AG20443 (cell line): ENCODE measurements at places on chromosomes 16 and 17.

DNA sequence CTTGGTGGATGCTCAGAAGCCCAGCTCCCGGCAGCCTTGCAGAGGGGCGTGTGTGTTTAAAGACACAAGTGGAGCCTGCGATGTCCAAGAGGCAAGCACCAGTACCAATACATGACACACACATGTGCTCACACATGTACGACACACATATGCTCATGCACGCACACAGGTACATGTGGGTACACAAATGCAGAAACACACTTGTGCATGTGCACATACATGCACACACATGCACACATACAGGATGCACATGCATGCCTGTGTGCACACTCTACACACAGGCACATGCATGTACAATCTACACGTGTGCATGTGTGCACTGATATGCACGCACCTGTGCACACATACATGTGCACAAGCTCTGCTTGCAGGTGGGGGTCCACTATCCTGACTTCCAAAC, 10.8 kb downstream of the RBFOX3 start:
- no peak for DNase-seq

DNA sequence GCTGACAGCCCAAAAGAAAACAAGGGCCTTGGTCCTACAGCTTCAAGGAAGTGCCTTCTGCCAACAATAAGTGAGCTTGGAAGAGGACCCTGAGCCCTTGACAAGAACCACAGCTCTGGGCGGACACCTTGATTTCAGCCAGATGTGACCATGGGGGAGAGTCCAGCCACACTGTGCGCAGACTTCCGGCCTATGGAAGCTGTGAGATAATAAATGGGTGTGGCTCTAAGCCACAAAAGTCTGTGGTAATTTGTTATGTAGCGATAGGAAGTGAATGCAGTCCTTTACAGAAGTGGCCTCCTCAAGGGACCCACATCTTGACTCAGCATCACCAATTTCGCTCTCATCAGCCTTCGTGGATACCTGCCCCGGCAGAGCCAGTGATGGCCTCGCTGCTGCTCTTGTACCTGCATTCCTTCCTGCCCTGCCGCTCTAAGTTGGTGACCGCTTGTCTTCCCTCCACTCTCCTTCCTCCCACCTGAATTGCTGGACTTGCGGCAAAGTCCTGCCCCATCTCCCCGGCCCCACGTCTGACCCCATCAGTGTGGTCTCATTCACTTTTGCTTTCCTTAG, 29.3 kb downstream of the PRSS54 start:
- no peak for DNase-seq

DNA sequence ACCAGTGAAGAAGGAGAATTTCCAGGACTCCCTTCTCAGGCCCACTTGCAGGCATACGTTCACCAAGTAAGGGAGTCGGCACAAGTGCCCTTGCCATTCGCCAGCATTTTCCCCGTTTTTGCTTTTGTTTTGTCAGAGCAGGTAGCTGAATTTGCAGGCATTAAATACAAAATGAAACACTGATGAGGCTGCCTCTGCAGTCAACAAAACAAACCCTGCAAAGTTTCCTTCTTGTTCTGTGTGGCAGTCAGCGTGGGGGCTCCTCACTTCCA, 7.8 kb downstream of the GLOD4 start:
- DNase-seq, result no peak

DNA sequence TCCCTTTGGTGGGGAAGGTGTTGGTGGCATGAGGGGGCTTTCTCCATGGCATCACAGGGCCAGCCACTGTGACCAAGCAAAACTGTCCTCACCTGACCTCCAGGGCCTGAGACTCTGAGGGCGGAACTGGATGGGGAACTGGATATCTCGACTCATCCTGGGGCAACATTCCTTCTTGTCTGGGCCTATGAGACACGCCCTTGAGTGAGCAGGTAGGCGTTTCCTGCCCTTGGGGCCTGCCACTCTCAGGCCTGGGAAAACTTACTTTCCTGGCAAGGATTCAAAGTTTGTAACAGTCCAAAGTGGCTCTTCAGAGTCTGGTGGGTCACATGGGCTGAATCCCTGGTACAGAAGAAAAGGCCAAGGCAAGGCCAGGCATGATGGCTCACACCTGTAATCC, 9.6 kb downstream of the MT1X start:
- DNase-seq, result no peak

DNA sequence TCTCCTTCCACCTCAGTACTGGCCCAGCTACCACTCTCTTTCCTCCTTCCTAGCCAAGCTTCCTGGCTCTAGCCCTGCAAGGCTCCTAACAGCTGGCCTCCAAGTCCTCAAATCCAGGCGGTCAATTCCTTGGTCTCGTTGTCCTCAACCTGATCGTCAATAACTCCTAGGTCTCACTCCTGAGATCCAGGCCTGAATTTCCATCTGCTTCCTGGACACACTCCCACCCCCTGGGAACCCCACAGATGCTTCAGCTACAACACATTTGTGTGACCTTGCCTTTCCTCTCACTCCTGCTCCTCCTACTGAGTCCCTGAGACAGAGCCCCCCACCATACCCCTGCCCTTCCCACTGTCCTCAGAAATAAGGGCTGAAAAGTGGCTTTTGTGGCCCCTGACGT, 2.3 kb downstream of the ENKD1 start:
- no peak for DNase-seq

- no peak for DNase-seq
Measured at GRCh38 chr17:57068222-57068658, 16.8 kb upstream of the AKAP1 start.

DNA sequence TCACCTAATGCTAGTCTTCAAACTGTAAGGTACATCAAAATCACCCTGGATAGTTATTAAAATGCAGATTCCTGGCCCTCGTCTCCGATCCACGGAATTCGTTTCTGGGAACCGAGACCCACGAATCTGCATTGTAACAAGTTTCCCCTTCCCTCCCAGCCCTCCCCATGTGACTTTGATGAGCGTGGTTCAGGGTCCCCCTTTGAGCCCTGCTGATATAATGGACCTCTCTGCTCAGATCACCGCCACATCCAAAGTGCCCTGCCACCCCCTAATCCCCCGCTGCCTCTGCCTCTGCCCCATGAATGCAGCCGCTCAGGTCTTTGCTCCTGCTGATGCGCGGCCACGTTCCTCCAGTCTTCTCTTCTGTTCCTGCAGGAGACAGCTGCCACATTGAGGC, 283.1 kb downstream of the SNX29 start:
- DNase-seq, result no peak
